Activated CD4-positive, alpha-beta memory T cell treated with anti-CD3 and anti-CD28 coated beads, Interleukin-2, amount 10 ng/mL, durations not matched to agents 7 days and 5 days (primary cell): ENCODE measurements at places on chromosomes 2 and 18. TPM values are rescaled to one million over a fixed set of nuclear protein-coding genes. Genes with fewer than 3 reads are reported as not detected.
A peak's percentile ranks its signal among the peaks of the same experiment; 100 is the strongest.

GRCh38 chr2:232512602-232513001, 7.6 kb upstream of the PRSS56 start:
- H3K27ac ChIP-seq = no peak overlapping the region
- H3K36me3 ChIP-seq = no peaks in the 10 kb centered on the region
- H3K27me3 ChIP-seq = peaks cover 12% of the 10 kb centered on the region
- DNase-seq = no peak
- H3K4me1 ChIP-seq = no peaks in the 10 kb centered on the region

- H3K27me3 ChIP-seq = peaks cover 9% of the 10 kb centered on the region
- no peak for DNase-seq
- no peaks in the 10 kb centered on the region for H3K36me3 ChIP-seq
- H3K4me3 ChIP-seq = no peak overlapping the region
- H3K27ac ChIP-seq = no peak overlapping the region
These were observed 24.7 kb upstream of the FAM124B start for GRCh38 chr2:224426656-224427055.

DNA sequence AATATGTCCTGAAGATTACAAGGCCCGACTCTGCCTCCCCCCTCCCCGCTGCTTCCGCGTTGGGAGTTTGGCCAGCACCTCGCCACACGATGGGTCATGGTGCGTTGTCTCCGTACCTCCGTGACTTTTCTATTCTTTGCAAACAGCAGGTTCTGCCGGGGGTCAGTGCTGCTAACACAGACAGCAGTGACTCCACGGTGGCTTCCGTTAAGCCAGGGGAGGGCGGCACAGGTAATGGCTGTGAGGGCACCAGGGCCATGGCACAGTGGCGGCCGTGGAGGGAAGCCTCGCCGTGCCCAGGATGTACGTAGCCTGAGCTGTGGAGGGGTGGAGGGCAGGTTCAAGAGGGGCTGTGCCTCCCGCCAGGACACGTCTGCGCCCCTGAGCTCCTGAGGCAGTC, 115.5 kb downstream of the NFATC1 start:
- peaks cover 8% of the 10 kb centered on the region for H3K36me3 ChIP-seq
- no peaks in the 10 kb centered on the region for H3K27me3 ChIP-seq
- DNase-seq = no peak
- peaks cover 28% of the 10 kb centered on the region for H3K4me1 ChIP-seq
- no peak overlapping the region for H3K27ac ChIP-seq

DNA sequence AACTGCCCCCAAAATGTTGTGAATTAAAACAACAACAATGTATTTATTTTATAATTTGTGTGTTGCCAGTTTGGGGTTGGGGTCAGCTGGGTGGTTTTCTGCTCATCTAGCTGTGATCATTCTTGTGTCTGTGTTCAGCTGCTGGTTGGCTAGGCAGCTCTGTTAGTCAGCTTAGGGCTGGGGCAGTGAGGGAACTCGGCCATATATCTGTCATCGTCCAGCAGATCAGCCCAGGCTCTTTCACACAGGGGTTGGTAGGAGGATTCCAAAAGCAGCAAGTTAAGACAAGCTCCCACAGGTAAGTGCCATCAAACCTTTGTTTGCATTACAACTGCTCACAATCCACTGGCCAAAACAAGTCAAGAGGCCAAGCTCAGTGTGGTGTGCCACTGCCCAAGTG, 121.5 kb downstream of the LPIN1 start:
- DNase-seq = no peak
- H3K4me1 ChIP-seq = peaks cover 14% of the 10 kb centered on the region
- no peak overlapping the region for H3K4me3 ChIP-seq
- peaks cover 11% of the 10 kb centered on the region for H3K27me3 ChIP-seq
- H3K36me3 ChIP-seq = no peaks in the 10 kb centered on the region

Gene KLHL30
- not detected for total RNA-seq

GRCh38 chr18:11054497-11054896, 94.9 kb downstream of the PIEZO2 start:
- H3K27ac ChIP-seq = no peak overlapping the region
- H3K4me3 ChIP-seq = no peak overlapping the region
- H3K4me1 ChIP-seq = no peaks in the 10 kb centered on the region
- H3K27me3 ChIP-seq = no peaks in the 10 kb centered on the region

DNA sequence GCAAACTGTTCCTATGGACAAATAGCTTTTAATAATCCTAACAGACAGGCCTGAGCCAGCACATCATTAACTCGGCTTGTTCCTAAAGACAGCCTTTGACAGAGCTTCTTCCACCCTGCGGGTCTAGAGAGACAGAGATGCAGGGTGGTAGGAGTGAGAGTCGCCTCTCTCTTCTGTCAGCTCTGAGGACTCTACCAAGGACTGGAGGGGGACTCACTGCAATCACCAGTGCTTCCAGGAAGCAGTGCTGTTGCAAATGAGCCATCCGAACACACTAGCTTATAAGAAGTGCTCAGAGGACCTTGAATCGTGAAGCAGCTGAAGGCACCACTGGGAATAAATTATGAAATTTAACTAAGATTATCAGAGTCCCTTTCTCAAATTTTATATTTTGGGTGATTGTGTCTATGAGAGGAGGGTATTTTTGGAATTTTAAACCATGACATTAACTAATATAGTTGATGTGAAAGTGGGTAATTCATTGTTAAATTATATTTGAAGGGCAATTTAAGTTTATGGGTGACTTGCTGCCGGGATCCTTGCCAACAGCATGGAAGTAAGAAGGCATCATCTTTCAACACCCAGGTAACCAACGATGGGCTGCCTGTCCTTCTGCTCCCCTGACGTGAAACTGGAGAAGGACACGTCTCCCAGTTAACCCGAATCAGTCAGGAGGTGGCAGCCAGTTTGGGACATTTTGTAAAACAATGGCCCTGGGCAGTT, 43.6 kb upstream of the PXDN start:
- no peaks in the 10 kb centered on the region for H3K36me3 ChIP-seq
- no peak overlapping the region for H3K4me3 ChIP-seq
- DNase-seq = no peak
- no peak overlapping the region for H3K27ac ChIP-seq

DNA sequence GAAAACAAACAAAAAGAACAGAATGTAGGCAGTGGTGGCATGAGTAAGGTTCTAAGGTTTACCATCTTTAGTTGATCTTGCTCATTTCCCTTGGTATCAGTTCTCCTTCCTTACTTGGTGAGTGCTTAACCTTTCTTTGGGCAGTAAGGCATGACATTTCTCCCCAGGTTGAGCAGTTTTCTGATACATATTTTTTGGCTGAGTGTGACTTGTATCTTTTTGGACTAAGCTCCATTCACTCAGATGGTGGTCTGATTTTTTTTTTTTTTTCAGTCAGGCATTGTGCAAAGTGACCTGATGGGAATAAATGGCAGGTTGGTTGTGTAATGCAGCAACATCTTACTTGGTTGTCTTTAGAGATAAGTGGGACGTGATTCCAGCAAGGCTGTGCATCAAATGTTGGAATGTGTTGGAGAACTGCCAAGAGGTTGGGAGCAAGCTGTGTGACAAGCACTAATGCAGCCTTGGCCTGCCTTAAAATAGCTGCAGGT, 15.1 kb downstream of the SPTBN1 start:
- H3K4me3 ChIP-seq = no peak overlapping the region
- H3K27ac ChIP-seq = no peak overlapping the region
- no peaks in the 10 kb centered on the region for H3K36me3 ChIP-seq
- no peaks in the 10 kb centered on the region for H3K4me1 ChIP-seq
- peaks cover 13% of the 10 kb centered on the region for H3K27me3 ChIP-seq
- DNase-seq = no peak

GRCh38 chr2:19829672-19830071, 72.1 kb downstream of the TTC32 start:
- H3K4me3 ChIP-seq = no peak overlapping the region
- H3K27me3 ChIP-seq = peaks cover 12% of the 10 kb centered on the region
- no peaks in the 10 kb centered on the region for H3K36me3 ChIP-seq
- H3K4me1 ChIP-seq = no peaks in the 10 kb centered on the region
- no peak overlapping the region for H3K27ac ChIP-seq
- DNase-seq = no peak

Gene ALKAL2
- not detected for total RNA-seq

Gene DSG4
- total RNA-seq = not detected

- peaks cover 2% of the 10 kb centered on the region for H3K36me3 ChIP-seq
- no peak overlapping the region for H3K4me3 ChIP-seq
- no peaks in the 10 kb centered on the region for H3K27me3 ChIP-seq
- DNase-seq = no peak
- H3K4me1 ChIP-seq = no peaks in the 10 kb centered on the region
These were observed 49.0 kb downstream of the STRADB start for GRCh38 chr2:201500534-201500933.

DNA sequence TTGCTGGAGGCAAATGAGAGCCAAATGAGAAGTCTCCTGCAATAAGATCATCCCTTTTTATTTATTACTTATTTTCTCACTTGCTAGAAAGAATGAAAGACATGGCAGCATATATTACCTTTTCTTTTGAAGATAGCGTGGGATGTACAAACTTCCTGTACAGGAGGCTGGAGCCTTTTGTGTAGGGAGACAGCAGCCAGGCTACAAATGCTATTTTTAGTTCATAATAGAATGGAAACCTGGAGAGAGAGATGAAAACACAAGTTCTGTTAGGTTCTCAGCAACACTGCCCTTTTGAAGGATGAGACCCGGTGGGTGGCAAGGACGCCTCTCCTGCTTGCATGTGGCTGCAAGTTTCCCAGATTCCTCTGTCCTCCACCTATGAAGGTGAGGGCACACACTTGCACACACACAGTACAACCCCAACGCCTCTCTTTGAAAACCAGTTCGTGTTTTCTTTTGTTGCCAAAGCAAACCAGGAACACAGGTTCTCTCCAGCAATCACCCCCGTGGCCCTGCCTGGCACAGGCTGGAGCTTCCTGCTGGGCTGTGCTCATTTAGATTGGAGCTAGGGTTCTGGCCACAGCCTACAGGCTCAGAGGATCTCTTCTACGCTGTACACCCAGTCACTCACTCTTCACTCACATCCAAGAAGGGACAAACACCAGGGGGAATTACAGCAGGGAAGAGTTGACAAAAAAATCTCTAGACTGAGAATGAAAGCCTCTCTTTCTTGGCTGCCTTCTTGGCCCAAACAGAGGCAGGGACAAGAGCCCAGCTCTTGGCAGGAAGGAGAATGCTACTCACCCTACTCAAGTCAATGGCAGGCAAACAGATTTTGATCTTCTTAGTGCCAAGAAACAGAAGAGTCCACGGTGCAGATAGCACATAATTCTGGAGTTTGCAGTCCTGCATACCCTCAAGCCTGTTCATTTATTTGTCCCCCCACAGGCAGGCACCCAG, 55.6 kb downstream of the MRPL35 start:
- H3K27ac ChIP-seq = no peak overlapping the region
- no peak for DNase-seq
- no peaks in the 10 kb centered on the region for H3K4me1 ChIP-seq
- H3K36me3 ChIP-seq = no peaks in the 10 kb centered on the region
- H3K27me3 ChIP-seq = peaks cover 28% of the 10 kb centered on the region

DNA sequence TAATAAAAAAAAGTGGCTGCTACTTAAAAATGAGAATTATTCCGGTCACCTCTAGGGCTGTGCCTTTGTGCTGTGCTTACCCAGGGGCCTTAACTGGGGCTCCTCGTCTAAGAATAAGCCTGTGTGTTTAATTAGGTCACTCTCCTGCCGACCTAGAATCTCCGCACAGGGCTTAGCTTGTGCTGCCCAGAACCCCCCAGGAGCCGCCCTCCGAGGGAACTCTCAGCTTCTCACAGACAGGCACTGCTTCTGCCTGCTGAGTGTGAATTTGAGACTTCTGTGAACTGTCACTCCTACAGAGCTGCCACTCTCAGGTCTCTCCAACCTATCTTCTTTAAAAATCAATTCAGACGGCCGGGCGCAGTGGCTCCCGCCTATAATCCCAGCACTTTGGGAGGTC, 11.9 kb upstream of the NT5DC4 start:
- no peak for DNase-seq
- H3K4me3 ChIP-seq = no peak overlapping the region
- peaks cover 3% of the 10 kb centered on the region for H3K27me3 ChIP-seq
- H3K36me3 ChIP-seq = peaks cover 9% of the 10 kb centered on the region

DNA sequence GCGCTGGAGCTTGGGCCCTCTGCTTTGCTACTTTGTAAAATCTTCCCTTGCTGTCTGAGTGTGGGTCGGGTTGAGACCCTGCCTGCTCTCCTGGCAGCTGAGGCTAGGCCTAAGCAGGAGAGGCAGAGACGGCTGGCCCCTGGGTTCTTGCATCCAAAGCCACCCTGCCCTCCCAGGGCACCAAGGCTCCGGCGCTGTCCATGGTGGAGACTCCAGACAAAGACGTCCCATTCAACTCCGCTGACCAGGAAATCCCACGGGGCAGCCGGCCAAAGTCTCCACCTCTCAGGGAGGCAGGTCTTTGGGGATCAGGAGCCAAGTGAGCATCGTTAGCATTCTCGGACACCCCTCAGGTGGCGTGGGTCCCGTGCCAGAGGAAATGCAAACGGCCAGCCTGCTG, 2.6 kb upstream of the PRLH start:
- no peak overlapping the region for H3K27ac ChIP-seq
- H3K4me3 ChIP-seq = no peak overlapping the region
- DNase-seq = no peak
- peaks cover 19% of the 10 kb centered on the region for H3K27me3 ChIP-seq
- H3K36me3 ChIP-seq = no peaks in the 10 kb centered on the region
- H3K4me1 ChIP-seq = no peaks in the 10 kb centered on the region

GRCh38 chr18:48785091-48785614, 165.6 kb downstream of the SMAD7 start:
- H3K27me3 ChIP-seq = no peaks in the 10 kb centered on the region
- H3K4me3 ChIP-seq = no peak overlapping the region
- DNase-seq = peak; percentile 47
- peaks cover 30% of the 10 kb centered on the region for H3K4me1 ChIP-seq

GRCh38 chr2:239309398-239310245, 91.2 kb downstream of the HDAC4 start:
- peaks cover 15% of the 10 kb centered on the region for H3K4me1 ChIP-seq
- no peaks in the 10 kb centered on the region for H3K27me3 ChIP-seq
- DNase-seq = no peak
- H3K27ac ChIP-seq = no peak overlapping the region
- peaks cover 4% of the 10 kb centered on the region for H3K36me3 ChIP-seq
- no peak overlapping the region for H3K4me3 ChIP-seq

DNA sequence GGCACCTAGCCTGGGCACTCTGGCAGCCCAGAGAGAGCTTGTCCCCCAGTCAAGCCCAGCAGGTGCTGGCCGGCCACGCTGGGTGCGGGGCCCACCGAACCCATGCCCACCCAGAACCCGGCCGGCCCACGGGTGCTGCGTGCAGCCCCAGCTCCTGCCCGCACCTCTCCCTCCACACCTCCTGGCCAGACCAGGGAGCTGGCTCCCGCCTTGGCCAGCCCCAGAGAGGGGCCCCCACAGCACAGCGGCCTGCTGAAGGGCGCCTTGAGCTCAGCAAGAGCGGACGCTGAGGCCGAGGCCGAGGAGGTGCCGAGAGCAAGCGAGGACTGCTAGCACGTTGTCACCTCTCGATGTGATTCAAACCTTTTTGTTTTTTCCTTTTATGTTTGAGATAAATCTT, 407.0 kb upstream of the KCNJ3 start:
- no peak overlapping the region for H3K27ac ChIP-seq
- no peak overlapping the region for H3K4me3 ChIP-seq

Gene PARD3B
- 0.23 TPM for total RNA-seq

Gene FTCDNL1
- 1.3 TPM for total RNA-seq

Gene UGT1A10
- total RNA-seq = not detected

Gene ALLC
- not detected for total RNA-seq

- peak overlapping the region; percentile 72 for H3K4me3 ChIP-seq
- H3K27ac ChIP-seq = peak overlapping the region; percentile 94
- no peaks in the 10 kb centered on the region for H3K27me3 ChIP-seq
- peak; percentile 29 for DNase-seq
These were observed 14.9 kb downstream of the DPP4 start for GRCh38 chr2:162058973-162059668.
